ENCODE measurements at places on chromosomes 2 and 18.

- no peak for DNase-seq
These were observed 198.1 kb upstream of the RASGRP3 start for GRCh38 chr2:33278245-33278943.

GRCh38 chr2:105317937-105318336 is 11.6 kb downstream of the TGFBRAP1 start:
- DNase-seq, result no peak

- DNase-seq, result no peak
These were observed 28.4 kb downstream of the NGEF start for GRCh38 chr2:232984451-232985207.

DNA sequence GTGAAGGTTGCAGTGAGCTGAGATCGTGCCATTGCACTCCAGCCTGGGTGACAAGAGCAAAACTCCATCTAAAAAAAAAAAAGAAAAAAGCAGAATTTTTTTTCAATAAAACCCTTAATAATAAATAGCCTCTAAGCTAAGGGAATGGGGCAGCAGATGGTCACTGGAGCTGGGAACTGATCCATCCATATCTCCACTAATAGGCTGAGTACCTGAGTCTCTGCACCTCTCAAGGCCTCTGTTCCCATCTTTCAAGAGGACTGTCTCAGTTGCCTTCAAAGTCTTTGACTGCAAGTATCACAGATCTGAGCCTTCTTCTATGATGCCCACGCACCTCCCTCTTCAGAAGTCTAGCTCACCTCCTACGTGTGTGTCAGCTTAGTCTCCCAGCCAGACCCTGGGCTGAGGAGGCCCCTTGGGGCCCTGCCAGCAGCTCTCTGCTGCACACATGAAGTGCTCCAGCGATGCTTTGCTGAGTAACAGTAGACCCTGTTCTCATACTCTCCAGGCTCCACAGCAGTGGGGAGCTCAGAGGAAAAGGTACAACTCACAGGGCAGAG is 32.9 kb downstream of the ST8SIA5 start:
- DNase-seq, result no peak

DNA sequence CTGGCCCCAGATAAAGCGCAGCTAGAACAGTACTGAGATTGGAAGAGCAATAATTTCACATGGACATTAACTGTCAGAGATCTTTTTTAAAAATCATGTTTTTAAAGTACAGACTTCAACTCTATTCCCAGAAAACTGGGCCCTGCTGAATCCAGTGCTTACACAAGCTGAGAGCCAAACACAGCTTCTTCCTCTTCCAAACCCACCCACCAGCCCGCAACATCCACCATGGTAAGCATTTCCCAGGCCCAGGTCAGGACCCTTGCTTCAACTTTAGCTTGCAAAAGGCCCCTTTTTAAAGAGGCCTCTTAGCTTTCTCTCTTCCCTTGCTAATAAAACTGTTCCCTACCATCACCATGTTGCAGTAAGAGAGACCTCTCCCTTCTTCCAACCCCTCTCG is 2.1 kb downstream of the AAK1 start:
- no peak for DNase-seq

- DNase-seq, result no peak
These were observed at the start of gene MBOAT2 for GRCh38 chr2:9003616-9004337. Gene MBOAT2 (minus strand): TSS chr2:9003684. CDS start chr2:9003614, 70 bp downstream.

- DNase-seq, result no peak
These were observed 782 bp downstream of the MTA3 start for GRCh38 chr2:42569116-42569711.

GRCh38 chr18:55163550-55163949 is 204.3 kb upstream of the CCDC68 start:
- DNase-seq, result no peak
